ENCODE measurements at places on chromosomes 11 and 22.
A peak's percentile ranks its signal among the peaks of the same experiment; 100 is the strongest.

DNA sequence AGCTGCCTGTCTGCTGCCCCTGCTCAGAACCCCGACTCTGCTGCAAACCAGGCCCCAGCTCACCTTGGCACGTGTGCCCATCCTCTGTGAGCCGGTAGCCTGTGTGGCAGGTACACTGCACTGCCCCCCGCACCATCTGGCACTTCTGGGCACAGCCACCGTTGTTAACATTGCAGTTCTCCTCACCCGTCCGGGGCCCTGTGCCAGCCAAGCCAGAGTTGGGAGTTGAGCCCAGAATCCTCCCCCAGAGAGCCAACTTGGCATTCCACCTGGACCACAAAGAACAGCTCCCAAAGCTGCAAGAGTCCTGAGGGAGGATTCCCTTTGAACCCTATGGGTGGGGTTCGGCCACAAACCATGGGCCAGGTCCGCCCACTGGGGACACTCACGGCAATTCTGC lies 22.5 kb downstream of the LRP4 start:
- no peak for DNase-seq

DNA sequence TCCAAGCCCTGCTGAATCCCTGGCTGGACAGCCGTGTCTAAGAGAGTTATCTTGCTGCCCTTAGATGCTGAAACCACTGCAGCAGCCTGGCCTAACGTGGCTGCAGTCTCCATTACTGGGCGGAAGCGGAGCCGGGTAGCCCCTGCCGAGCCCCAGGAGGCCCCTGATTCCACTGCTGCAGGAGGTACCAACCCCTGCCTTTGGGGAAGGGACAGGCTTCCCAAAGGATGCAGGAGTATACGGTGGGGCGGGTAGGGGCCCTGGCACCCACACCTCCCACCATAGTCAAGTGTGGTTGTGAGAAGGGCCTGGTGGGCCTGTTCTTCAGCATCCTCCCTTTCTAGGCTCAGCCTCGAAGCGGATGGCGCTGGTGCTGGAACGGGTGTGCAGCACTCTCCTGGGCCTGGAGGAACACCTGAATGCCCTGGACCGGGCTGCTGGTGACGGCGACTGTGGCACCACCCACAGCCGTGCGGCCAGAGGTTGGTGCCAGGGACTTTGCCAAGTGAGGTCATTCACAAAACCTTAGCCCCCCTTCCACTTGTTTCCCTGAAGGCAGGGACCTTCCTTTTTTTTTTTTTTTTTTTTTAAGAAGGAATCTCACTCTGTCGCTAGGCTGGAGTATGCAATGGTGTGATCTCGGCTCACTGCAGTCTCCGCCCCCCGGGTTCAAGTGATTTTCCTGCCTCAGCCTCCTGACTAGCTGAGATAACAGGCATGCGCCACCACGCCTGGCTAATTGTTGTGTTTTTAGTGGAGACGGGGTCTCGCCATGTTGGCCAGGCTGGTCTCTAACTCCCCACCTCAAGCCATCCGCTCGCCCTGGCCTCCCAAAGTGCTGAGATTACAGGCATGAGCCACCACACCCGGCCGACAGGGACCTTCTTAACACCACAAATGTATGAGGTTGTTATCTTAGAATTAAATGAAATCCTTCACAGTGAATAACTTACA lies 11.0 kb downstream of the TKFC start:
- no peak for DNase-seq

DNA sequence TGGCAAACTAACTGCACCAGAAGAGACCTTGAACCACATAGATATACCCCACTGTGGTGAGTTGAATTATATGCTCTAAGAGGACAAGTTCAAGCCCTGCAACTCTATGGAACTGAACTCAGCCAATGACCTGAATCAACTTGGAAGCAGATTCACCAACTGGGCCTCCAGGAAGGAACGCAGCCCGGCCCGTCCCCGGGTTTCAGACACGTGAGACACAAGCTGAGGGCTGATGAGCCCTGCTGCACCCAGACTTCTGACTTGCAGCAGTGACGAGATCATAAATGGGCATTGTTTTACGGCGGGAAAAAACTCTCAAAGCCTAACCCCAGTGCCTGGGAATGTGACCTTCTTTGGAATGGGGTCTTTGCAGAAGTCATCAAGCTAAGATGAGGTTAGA lies 28.5 kb upstream of the GAL start:
- DNase-seq = no peak

DNA sequence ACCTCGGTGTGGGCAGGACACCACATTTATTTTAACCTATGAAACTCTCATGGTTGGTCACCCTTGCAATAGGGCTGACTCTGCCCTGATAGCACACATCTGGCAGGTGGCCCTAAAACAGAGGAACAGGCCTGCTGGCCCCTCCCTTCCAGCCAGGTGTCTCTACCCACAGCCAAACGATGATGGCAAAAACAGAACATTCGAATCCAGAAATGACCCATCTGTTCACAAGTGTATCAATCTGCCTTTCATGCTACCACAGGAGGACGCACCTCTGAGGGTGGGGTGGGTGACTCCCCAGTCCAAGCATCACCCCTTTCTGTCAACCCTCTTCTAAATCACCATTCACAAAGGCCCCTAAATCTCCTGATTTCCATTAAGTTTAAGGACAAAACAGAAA lies 118.1 kb downstream of the ETS1 start:
- no peak for DNase-seq

DNA sequence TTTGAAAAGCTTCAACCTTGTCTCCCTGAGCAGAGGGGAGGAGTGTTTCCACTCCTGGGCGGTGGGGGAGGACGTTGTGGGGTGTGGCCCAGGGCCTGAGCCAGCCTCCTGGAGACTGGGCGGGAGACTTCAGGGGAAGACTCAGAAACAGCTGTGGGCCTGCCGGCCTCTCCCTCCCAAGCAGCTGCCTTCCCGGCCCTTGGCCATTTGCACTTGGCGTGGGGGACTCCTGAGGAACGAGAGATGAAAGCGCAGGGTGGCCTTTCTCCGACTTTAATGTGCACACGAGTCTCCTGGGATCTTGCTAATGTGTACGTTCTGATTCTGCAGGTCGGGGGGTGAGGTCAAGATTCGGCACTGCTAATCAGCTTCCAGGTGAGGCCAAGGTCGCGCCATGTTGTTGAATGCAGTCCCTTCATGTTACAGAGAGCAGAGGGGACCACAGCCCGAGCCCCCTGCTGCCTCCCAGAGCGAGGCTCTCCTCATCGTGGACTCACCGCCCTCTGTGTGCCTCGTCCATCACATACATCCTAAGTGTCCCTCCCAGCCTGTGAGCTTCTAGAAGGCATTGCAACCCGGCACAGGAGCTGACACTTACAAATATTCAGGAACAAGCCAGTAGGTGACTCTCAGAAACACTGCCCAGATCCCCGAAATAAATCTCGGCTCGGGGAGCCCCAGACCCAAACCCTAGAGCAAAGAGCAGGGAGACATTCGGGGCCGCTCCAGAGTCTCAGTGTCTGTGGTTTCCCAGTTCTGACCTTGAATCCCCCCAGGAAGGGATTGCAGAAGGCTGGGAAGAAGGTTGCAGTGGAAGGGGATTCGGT lies 7.7 kb downstream of the LIF start:
- DNase-seq = peak; percentile 69
